ENCODE measurements at places on chromosomes 2 and 18.

DNA sequence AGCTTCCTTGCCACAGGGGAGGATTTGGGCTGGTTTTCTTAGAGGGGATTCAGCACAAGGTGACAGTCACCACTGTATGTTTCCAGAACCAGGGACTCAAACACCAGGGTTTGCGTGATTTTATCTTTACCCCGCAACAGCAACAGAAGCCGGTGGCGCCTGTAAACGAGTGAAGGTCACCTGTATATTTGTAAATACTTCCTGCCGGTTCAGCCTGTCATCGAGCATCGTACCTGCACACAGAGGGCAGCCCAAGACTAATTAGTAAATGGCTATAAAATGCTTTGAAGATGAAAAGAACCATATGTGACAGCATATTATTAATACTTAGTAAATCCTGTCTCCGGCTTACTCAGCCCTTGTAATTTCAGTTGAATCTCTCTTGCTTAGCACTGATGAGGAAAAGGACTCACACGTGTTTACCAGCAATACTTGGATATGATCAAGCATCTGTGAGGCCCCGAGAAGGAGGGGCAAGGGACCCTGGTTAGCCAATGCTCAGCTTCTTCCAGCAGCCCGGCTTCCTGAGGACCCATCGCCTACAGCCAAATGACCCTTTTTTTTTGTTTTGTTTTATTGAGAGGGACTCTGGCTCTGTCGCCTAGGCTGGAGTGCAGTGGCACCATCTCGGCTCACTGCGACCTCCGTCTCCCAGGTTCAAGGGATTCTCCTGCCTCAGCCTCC lies 51.3 kb upstream of the FOSL2 start:
- H3K4me1 ChIP-seq: no peaks in the 10 kb centered on the region
- peaks cover 11% of the 10 kb centered on the region for H3K36me3 ChIP-seq
- DNase-seq: no peak
- H3K4me3 ChIP-seq: no peak overlapping the region
- no peak overlapping the region for H3K27ac ChIP-seq

GRCh38 chr2:238031751-238032150 lies 29.1 kb upstream of the SCLY start:
- H3K4me1 ChIP-seq: no peaks in the 10 kb centered on the region
- no peaks in the 10 kb centered on the region for H3K27me3 ChIP-seq
- no peak overlapping the region for H3K4me3 ChIP-seq
- H3K36me3 ChIP-seq: peaks cover 74% of the 10 kb centered on the region
- DNase-seq: no peak

DNA sequence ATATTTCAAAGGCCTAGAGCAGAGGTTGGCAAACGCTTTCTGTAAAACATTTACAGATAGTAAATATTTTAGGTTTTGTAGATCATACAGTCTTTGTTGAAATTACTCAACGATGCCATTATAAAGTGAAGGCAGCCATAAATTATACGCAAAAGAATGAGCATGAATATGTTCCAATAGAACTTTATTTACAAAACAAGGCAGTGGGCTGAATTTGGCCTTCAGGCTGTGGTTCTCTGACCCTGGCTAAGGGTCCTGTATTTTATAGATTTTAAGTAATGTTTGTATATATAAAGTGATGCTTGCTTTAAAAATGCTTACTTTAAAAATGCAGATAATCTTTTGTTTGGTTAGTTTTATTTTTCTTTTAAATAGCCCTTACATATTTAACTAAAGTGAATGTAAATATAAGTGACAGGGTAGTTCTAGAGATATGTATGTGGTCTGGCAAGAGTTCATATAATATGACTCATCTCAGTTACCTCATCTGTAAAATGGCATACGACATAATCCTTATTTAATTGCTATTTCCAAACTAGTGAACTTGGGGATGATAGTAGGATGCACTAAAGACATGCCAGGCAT lies 51.7 kb upstream of the ATP5MC3 start:
- H3K27me3 ChIP-seq: peaks cover 14% of the 10 kb centered on the region
- no peak overlapping the region for H3K4me3 ChIP-seq
- H3K4me1 ChIP-seq: peaks cover 12% of the 10 kb centered on the region
- no peak for DNase-seq

GRCh38 chr2:78817430-78817829 lies 208.1 kb upstream of the REG3G start:
- no peak for DNase-seq
- H3K27me3 ChIP-seq: no peaks in the 10 kb centered on the region
- no peaks in the 10 kb centered on the region for H3K36me3 ChIP-seq
- H3K27ac ChIP-seq: no peak overlapping the region

GRCh38 chr2:19349911-19350677 lies 8.3 kb downstream of the OSR1 start:
- no peak for DNase-seq
- H3K27me3 ChIP-seq: peaks cover 60% of the 10 kb centered on the region
- H3K36me3 ChIP-seq: peaks cover 8% of the 10 kb centered on the region

DNA sequence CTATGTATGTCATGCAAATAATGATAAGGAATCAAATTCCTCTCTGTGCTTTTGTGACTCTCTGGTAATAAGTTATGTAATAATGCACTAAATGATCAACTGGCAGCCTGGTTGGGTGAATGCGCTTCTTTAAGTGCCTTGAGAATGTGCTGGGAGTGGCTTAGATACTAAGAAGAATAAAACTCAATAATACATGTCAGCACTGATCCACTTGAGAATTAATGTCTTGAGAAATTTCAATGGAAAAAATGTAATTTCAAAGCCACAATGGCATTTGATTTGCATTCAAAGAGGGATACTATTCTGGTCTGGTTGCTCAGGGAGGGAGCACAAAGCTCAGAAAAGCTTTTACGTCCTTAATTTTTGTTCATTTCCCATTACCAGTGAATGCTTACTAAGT lies 137.7 kb upstream of the MMADHC start:
- DNase-seq: no peak
- no peaks in the 10 kb centered on the region for H3K4me1 ChIP-seq
- H3K4me3 ChIP-seq: no peak overlapping the region
- no peak overlapping the region for H3K27ac ChIP-seq
